ENCODE measurements at places on chromosomes 7 and 10.

DNA sequence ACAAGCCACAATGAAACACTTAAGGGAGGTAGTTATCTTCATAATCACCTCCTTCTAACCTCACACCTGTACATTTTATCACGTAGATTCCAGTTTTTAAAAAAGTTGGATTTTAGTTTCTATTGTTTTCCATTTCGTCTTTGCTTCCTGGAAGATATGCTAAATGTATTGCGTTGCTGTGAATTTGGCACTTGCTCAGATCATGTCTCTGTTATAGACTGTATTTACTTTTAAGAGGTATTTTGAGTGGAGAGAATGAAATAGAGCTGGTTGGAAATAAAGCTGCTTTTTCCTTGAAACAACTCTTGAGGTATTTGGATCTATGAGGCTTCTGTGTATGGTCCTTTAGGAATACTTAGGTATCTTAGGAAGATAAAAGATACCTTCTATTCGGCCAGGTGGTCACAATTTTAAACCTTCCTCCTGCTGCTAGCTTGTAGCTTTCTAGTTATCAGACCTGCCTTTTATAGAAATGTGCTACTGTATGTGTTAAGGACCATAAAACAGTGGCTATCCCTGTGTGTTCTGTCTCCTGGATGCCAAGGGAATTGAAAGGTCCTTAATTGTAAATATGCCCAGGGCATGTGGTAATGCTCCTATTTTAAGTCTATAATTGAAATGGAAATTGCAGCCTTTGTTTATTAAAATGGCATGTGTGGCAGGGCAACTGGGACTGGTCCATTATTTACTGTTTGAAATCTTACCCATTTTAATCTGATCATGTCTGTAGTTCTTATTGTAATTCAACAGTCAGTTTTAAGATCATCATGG, 147.7 kb downstream of the SND1 start:
- no peak for DNase-seq

DNA sequence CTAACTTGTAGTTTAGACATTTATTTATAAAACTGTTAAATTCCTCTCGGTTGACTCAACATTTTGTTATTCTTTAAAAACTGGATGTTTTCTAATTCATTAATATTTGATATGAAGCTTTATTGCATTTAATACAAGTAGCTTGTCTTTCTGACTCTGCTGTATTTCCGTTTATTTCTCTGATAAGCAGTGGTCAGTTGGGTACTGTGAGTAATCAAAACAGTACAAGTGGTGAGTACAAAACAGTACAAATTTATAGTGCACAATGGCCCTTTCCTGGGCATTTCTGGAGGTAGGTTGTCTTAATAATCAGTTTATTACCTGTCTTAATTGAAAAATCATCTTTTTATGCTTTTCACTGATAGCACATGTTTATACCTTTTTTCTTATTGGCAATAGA, 182.7 kb downstream of the CCSER2 start:
- no peak for DNase-seq

GRCh38 chr10:13095094-13095493, 4.9 kb upstream of the OPTN start:
- DNase-seq = no peak

DNA sequence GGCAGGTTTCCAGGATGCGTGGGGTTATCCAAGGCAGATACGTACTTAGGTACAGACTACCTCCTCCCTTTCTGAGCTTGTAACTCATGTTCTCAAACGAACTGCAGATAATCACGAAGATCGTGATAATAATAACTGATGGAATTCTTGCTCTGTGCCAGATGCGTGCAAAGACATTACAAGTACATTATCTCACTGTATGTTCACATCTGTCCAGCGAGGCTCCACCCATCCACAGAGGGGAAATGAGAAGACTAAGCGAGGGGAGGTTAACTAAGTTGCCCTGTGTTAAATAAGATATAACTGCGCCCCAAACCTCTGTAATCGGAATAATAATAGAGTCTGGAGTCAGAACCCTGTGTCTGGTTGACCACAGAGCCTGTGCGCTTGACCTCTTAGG, 1.9 kb downstream of the GALNT17 start:
- no peak for DNase-seq
